ENCODE measurements at places on chromosomes 7 and 10. TPM values are rescaled to one million over a fixed set of nuclear protein-coding genes. Genes with fewer than 3 reads are reported as not detected.

Gene TMEM229A
- not detected for total RNA-seq

Gene TRIM50
- total RNA-seq = not detected

Gene SLC39A12
- not detected for total RNA-seq

Gene NRF1
- total RNA-seq = 19.9 TPM

Gene GPR37
- total RNA-seq = not detected

Gene MAGI2
- total RNA-seq = 0.17 TPM

Gene AKR1B15
- not detected for total RNA-seq

Gene GHRHR
- not detected for total RNA-seq
